ENCODE measurements at places on chromosomes 3 and 15.

GRCh38 chr15:100170291-100171210 is 171.2 kb downstream of the ADAMTS17 start:
- DNase-seq, result no peak

DNA sequence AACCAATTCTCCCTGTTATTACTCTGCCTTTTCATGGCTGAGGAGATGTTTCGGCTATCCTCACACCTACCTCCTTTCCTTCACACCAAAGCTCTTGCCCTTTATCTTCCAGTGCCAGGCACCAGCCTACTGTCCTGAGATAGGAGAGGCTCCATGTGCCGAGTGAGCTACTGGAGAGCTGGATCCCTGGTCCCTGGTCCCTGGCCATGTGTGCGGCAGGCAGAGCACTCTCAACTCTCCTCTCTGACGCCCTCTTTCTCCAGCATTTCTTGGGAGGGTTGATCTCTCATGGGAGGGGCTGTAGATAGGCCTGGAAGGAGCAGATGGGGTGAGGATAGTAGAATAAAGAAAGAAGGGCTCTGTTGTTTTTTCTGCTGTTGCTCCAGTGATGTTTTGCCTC is 277.1 kb upstream of the UMPS start:
- no peak for DNase-seq

GRCh38 chr3:159881828-159882309 is 106.8 kb upstream of the IL12A start:
- peak; percentile 53 for DNase-seq

- no peak for DNase-seq
Measured at GRCh38 chr3:6449099-6449498, 411.8 kb upstream of the GRM7 start.

DNA sequence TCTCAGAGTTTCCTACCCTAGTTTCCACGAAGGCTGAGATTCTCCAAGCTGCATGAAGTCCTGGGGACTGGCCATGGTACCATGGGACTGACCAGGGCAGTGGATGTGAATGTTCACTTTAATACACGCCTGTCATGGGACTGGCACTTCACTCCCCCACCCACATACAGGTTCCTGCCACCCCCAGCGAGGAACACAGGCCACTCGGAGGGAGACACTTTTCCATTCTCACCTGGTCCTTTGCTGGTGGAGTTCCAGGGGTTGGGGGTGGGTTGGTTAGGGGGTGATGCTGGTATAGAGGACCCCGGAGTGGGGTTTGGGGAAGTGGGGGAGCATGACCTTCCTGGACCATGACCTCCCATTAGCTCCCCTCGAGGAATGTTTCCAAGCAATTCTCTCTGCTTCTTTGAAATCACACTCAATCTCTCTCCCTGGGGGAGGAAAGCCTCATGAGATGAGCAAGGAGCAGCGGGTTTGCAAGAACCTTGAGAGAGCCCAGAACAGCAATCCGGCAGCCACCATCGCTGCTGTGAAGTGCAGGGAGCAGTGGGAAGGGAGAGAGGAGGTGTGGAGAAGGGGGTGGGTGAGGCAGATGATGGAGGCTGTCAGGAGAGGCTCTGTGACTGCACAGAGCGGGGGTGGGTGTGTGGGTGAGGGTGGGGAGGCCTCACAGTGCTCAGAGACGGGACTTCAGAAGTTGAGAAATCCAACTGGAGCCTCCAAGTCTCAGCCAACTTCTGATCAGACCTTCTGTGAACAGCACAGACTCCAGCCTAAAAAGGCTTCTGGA is 69.7 kb downstream of the ADCY5 start:
- DNase-seq, result no peak

DNA sequence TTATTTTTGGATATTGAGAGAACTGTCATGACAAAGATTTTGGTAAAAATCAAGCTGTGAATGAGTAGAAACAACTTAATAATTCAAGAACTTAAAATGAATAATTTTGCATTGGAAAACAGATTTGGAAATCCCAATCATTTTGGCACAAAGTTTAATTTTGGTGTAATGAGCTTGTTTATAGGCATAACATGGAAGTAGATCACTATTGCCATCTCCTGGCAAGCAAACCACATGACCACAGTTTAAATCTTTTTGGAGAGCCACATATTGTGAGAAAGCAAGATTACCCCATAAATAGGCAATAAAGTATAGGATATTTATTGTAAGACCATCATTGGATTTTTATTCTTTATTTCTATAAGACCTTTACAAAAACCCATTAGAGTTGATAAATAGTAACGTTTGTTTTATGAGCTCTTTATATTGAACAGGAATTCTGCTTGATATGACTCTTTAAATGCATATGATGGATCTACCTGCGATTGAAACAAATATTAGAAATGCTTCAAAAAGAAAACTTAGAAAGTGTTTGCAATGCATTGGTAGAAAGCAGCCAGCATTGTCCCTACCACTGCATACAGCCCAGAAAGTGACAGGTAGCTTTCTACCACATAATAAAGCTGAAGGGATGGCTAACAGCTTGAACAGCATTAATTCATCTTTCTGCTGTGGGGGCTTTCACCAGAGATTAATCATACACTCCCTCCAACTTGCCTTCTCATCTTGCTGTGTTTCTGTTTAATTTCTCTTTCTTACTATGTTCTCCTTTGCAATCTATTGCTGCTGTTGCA is 766.8 kb downstream of the TBL1XR1 start:
- peak; percentile 56 for DNase-seq

- no peak for DNase-seq
Measured at GRCh38 chr3:112379020-112379690, 46.2 kb downstream of the CD200 start.

GRCh38 chr3:58573640-58574039 is 3.6 kb downstream of the FAM107A start:
- DNase-seq, result no peak

DNA sequence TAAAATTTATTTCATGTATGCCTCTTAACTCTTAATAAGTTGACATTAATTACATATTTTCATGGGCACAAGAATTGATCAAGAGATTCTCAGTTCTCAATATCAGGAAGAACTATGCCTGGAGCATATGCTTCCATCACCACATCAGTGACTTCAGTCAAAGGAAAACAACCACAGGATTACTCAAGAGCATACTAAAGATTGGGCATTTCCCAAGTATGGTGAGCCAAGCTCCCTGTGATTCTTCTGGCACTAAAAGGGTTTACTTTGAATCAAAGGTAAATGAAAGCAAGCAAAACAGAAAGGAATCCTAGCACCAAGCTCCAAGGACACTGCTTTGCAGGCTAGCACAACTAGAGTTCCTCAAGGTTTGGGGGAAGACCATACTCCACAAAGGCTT is 44.6 kb downstream of the FMN1 start:
- DNase-seq, result no peak

GRCh38 chr3:167864552-167864874 is 129.0 kb downstream of the SERPINI1 start:
- no peak for DNase-seq

DNA sequence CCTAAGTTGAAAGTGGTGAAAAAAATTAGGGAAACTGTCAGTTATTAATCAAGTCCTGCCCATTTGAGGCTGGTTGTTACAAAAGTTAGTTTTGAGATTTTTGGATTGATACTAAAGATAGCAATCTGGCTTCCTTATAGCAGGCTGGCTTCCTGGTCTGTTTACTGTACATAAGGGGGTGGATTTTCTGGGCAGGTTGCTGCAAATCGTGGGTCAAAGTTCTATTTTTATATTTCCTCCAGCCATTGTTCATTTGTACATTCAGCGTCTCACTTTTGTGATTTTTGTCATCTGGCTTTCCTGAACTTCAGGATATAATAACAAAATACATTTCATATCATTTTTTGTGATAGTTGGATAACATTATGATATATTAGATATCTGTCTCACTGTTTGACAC is 49.5 kb downstream of the CLDN1 start:
- DNase-seq, result no peak

GRCh38 chr3:59573911-59574310 is 524.1 kb upstream of the CFAP20DC start:
- peak; percentile 75 for DNase-seq

DNA sequence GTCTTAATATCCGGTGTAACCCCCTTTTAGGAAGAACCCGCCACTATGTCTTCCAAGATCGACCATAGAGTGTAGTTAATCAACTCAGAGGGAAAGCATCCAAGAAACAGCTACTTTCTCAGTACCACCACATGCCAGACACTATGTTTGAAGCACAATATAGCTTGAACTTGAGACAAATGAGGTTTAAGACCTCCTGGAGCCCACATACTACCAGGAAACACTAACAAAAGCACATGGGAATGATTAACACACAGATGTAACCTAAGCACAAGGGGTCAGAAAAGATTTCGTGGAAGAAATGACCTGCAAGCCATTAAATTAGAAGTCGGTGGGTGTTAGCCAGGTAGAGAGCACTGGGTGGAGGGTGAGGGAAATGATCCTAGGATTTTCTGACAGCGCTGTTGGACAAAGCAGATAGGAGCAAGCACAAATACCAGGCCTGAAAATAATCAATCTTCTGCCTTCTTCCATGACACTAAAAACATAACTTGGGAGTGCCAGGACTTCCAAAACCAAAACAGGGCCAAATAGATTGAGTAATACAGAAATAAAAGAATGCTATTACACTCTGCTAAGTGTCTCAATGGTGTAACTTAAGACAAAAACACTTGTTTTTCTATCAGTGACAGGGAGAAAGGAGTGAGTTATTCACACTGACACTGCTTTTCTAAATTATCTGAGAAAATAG is 213.7 kb downstream of the FOXP1 start:
- no peak for DNase-seq

GRCh38 chr3:30343861-30344260 is 262.5 kb upstream of the TGFBR2 start:
- DNase-seq, result no peak

DNA sequence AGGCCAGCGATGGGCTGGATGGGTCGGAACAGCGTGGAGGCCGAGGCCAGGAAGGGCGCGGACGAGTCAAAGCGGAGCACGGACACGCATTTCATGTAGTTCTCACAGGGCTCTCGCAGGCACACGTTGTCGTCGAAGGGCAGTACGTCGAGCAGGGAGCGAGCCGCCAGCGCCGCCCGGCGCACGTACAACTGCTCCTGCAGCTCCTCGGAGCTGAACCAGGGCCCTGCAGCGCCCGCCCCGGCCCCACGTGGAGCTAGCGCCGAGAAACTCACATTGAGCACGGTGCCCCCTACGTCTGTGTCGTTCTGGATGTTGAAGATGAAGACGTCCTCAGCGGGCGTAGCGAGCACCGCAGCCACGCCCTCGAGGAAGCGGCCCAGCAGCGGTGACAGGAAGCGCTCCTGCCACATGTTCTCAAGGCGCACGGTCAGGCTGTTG is 5.8 kb downstream of the CELSR3 start:
- no peak for DNase-seq

- no peak for DNase-seq
Measured at GRCh38 chr3:123244128-123244527, 42.4 kb downstream of the SEC22A start.

- DNase-seq, result no peak
Measured at GRCh38 chr3:163852233-163852632, 1226.1 kb downstream of the SI start.

DNA sequence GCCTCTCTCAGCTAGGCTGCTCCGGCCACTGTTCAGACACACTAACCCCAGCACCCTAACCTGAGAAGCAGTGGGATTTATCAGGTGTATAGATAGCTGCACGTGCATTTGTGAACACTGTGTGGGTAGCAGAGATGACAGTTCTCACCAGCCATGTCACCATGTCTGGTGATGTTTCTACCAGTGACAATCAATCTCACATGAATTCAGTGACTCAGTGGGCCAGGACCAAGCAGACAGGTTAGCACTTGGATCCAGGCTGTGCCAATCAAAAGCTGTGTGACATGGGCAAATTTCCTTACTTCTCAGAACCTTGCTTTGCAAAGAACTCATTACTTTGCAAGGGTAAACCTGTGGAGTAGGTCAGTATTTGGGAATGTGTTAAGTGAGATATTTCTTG is 65.3 kb upstream of the GATM start:
- no peak for DNase-seq

- no peak for DNase-seq
Measured at GRCh38 chr3:45603226-45603625, 8.7 kb downstream of the LIMD1 start.

- DNase-seq, result no peak
Measured at GRCh38 chr15:101115786-101116680, 135.8 kb downstream of the CHSY1 start.

DNA sequence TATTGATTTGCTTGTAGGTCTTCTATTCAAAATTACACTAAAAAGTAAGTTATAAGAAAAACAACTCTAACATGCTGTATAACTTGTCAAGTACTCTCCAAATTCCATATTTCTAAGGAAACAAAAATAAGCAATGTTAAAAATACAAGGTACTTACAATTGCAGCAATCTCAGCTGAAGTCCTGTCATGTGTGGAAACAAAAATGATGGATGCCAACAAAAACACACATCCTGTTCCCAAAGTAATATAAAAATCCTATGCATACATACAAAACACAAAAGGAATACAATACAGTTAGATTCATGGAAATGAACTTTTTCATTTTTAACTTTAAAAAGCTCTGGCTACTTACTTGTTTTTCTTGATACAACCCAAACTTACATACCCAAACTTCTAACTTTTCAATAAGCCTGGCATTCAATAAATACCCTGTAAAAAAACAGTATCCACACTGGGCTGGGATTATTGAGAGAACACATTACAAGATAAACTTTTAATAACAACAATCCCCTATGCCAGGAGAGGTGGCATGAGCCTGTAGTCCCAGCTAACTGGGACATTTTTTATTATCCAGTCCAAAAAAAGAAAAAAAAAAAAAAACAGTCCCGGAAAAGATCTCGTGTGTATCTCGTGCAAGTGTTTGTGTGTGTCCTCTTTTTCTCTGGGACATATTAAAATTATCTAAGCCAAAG is 14.7 kb downstream of the CMTM6 start:
- no peak for DNase-seq

- no peak for DNase-seq
Measured at GRCh38 chr3:104878395-104878794, 488.3 kb upstream of the ALCAM start.

- no peak for DNase-seq
Measured at GRCh38 chr15:40340740-40341400, at the start of gene CCDC9B. Gene CCDC9B, minus strand, starts transcription at chr15:40340939. Its CDS starts 120 bp downstream, at chr15:40340819.

- DNase-seq, result peak; percentile 62
Measured at GRCh38 chr3:129602730-129603560, 3.5 kb downstream of the PLXND1 start.

- DNase-seq, result no peak
Measured at GRCh38 chr3:143751643-143752178, 96.6 kb downstream of the SLC9A9 start.

GRCh38 chr15:75493732-75494131 is 42.2 kb upstream of the SIN3A start:
- DNase-seq, result no peak

- DNase-seq, result no peak
Measured at GRCh38 chr3:53146319-53146891, 14.6 kb upstream of the PRKCD start.

GRCh38 chr3:135268941-135269532 is 474.0 kb downstream of the EPHB1 start:
- no peak for DNase-seq

GRCh38 chr15:56568466-56569167 is 103.7 kb upstream of the MNS1 start:
- DNase-seq, result no peak
